ENCODE measurements at places on chromosomes 3 and 15.
A peak's percentile ranks its signal among the peaks of the same experiment; 100 is the strongest.

GRCh38 chr15:24682002-24682401 lies 6.4 kb downstream of the NPAP1 start:
- no peak for DNase-seq

DNA sequence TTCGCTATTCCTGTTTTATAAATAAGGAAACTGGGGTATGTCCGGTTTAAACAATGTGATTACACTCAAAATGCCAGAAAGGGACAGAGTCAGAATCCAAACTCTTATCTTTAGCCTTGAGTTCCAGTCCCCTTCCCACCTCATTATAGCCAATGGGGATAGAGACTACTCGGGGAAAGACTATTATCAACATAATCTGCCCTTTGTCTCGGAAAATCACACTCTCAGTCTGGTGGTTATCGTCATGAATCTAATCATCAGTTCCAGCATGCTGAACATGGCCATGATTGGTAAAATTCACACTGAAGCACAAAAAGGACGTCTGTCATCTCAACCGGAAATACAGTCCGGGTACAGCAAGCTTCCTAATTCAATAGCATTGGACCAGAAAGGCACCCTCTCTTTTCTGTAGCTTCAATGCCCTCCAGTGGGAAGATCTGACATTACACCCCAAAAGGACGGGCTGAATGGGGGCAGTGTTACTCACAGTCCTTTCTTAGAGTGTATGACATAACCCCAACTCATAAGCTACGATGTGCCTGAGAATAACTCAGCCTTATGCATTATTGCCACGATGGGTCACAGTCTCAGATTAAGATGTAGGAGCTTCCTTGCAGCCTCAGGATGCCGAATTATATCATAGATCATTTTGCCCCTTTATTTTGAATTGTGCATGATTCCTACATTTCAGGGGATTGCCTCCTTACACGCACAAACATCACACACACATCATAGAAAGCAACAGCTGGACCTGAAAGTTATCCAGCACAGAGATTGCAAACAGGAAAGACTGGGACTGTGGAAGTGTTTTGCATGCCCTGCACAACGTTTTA lies 390.4 kb upstream of the LMCD1 start:
- DNase-seq, result peak; percentile 24

DNA sequence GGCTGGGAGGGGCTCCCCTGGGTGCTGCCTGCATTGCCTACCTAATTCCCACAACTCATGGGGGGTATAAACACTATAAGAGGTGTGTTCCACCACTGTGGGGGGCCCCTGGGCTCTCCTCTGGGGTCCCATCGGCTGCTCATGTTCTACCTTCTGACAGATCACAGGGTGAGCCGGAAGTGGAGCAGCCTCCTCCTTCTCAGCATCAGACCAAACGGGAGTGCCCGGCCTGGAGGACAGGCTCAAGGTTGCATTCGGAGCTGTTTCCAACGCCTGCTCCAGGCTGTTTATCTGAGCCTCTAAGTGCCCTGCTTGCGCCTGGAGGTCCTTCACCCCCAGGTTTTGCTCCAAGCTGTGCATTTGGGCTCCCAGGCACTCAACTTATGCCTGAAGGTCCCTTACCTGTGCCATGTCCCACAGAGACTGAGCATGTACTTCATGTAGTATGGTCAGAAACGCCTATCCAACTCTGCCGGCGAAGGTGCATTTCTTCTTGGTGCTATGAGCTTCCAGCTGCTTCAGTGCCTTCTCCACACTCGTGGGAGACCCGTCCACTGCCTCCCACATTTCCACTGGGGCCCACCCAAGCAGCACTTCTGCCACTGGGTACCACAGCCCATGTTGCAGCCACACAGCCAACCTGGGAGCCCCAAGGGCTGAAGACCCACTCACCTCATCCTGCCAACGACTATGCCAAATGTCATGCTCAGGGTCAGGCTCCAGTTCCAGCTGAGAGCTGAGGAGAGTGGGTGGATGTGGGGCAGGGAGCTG lies 232.1 kb downstream of the IGSF11 start:
- no peak for DNase-seq

DNA sequence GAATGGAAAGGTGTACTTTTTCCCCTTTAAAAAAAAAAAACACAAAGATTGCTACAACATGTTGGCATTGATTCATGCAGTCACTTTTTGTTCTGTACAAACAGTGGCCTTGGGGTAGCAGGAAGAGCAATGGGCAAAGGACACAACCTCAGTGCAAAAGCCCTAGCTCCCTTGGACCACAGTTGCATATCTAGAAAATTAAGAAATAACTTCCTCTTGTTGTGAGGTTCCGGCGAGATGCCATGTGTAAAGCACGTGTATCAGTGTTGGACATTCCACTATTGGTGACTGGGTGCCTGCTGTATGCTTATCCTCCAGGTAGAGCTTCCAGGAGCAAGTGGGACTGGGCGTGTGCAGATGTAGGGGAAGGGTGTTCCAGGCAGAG lies 164.5 kb downstream of the THSD4 start:
- DNase-seq, result no peak

GRCh38 chr3:100465892-100466777 lies 26.3 kb upstream of the TMEM45A start:
- DNase-seq, result no peak

- no peak for DNase-seq
Observed at GRCh38 chr3:194212845-194213331, 76.9 kb downstream of the HES1 start.

DNA sequence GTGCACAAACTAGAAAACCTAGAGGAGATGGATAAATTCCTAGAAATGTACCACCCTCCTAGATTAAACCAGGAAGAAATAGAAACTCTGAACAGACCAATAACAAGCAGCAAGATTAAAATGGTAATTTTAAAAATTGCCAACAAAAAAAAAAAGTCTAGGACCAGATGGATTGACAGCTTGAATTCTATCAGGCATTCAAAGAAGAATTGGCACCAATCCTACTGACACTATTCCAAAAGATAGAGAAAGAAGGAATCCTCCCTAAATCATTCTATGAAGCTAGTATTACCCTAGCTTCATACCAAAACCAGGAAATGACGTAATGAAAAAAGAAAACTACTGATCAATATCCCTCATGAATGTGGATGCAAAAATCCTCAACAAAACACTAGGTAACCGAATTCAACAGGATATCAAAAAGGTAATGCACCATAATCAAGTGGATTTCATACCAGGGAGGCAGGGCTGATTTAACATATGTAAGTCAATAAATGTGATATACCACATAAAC lies 10.1 kb upstream of the CCR1 start:
- DNase-seq, result no peak

DNA sequence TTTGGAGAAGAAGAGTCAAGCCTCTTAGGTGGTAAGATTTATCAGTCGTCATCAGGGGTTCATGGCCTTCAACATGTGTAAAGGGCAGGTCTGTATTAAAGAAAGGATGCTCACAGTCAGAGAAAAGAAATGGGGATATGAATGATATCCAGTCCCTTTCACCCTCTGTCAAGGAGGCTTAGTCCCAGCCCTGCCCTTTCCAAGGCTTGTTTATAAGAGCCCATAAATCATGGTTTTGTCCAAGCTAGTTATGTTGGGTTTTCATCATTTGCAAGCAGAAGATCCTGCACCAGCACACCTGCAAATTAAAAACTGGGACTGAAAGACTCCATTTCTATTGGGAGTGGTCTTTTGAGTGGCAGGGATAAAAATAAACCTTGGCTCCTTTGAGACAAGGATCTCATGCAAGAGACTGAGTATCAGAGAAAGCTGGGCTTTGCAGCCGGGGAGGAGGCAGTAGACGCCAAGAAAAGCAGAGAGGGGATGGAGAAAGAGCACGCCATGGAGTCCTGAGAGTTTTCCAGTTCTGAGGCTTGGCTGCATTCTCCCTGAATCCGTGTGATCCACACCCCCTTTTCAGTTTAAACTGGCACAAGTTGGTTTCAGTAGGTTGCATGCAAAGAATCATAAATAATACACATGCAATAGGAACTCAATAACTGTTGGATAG lies 12.6 kb upstream of the PDIA5 start:
- DNase-seq, result no peak

- no peak for DNase-seq
Observed at GRCh38 chr3:31357451-31357850, 175.3 kb upstream of the STT3B start.

DNA sequence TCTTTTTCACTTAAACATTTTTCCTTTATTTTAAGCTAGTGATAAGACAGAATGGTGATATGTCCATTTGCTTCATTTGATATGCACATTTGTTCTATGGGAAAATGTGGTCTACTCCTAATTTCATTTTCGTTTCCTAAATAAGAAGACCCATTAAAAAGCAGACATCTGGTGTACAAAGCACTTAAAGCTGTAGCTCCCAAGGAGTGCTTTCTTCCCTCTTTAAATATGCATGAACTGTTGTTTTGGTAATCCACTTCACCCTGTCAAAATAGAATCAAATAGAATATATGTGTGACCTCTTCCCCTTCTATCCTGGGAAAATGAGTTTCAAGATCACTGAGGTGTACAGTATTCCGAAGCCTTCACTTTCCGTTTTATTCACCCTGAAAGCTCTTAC lies 182.8 kb downstream of the ROBO2 start:
- no peak for DNase-seq

- DNase-seq, result no peak
Observed at GRCh38 chr15:101614001-101614585, 38.1 kb downstream of the TM2D3 start.

- no peak for DNase-seq
Observed at GRCh38 chr3:100032243-100032642, 82.1 kb downstream of the FILIP1L start.

GRCh38 chr15:67980773-67981685 lies 73.1 kb upstream of the PIAS1 start:
- no peak for DNase-seq

GRCh38 chr3:53150247-53151085 lies 10.5 kb upstream of the PRKCD start:
- no peak for DNase-seq

DNA sequence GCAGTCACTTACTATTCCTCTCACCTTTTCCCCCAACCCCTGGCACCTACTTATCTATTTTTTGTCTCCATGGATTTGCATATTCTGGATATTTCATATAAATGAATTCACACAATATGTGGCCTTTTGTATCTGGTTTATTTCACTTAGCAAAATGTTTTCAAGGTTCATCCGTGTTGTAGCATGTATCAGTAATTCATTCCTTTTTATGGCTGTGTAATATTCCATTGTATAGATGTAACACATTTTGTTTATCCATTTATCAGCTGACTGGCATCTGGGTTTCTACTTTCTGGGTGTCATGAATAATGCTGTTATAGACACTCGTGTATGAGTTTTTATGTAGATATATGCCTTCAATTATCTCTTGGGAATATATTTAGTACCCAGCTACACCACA lies 5.8 kb downstream of the MNS1 start:
- no peak for DNase-seq

DNA sequence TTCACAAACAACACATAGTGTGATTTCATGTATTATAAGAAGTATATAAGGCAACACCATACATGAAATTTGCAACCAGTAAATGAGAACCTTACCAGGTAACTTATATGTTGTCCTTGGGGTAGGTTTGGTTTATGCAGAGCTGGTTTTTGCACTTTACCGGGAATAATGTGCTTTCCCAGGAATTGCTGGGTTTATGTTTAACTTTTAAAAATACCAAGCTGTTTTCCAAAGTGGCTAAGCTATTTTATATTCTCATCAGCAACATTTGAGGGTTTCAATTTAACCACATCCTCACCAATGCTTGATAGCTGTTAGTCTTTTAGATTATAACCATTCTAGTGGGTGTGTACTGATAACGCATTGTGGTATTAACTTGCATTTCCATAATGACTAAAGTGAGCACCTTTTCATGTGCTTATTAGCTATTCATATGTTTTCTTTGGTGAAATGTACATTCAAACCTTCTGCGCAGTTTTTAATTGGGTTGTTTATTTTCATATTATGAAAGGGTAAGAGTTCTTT lies 71.6 kb downstream of the KY start:
- DNase-seq, result no peak

DNA sequence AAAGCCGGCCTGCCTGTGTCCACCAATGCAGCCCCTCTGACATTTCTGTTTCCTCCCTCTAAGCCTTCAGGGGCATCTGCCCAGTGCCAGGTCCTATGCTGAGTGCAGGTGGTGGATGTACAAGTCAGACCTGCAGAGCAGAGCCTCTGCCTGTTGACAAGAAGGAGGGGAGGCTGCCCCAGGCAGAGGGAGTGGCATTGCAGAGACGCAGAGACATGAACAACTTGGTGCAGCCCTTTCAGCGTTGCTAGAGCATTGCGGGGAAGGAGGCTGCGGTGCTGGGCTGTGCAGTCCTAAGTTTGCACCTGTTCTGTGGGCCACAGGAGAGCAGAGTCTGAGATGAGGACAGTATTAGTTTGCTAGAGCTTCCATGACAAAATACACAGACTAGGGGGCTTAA lies 65.2 kb downstream of the LSM3 start:
- DNase-seq, result no peak

DNA sequence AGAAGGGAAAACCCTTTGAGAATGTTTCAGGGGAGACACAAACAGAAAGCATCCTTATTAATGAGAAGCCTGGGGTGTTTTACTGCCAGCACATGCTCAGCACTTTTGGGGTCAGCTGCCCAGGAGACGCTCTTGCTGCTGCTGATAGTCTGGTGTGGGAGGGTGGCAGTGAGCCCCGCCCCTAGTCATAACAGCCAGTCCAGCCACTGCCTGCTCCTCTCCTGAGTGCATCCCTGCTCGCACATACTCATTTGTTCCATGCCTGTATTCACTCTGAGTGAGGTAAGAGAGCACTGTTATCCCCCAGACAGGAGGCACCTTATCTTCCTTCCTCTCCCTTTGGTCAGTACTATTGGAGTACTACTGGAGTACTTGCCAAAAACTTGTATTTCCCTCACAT lies 101.3 kb downstream of the ETFA start:
- no peak for DNase-seq

DNA sequence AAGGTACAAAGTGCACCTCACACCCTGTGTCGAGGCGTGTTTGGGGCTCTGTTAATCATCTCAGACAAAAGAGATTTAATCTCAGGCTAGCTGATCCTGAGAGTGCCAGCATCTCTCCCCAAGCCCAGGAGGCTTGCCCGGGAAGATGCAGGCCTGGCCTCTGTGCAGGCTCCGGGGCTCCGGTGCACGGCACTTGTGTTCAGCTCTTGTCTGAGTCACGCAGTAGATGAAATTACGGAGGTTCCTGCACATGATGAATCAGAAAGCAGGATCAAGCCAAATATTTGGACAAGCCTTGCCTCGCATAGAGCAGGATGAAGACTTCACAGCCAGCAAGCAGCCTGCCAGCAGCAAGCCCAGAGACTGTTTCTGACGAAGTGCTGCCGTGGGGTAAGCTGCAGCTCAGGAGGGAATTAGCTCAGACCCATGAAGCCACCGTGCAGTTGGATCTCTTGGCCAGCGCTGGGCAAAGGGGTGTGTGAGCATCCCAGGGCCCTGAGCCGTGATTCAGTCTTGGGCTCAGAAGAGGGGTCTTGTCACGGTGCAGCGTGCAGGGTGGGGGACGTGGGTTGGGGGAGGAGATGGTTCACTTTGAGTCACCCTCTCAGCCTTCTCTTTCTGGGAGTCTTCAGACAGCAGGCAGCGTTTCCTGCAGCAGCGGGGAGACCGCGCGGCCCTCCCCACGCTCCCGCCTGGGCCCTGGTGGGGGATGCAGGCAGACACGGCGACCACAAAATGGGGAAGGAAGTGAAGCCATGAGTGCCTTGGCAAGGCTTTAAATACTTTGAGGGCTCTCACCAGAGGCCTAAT lies 89.2 kb upstream of the MEF2A start:
- peak; percentile 44 for DNase-seq
